ENCODE measurements at places on chromosomes 13 and 19.

- DNase-seq, result no peak
These were observed 25.3 kb downstream of the FXYD5 start for GRCh38 chr19:35179830-35180229.

DNA sequence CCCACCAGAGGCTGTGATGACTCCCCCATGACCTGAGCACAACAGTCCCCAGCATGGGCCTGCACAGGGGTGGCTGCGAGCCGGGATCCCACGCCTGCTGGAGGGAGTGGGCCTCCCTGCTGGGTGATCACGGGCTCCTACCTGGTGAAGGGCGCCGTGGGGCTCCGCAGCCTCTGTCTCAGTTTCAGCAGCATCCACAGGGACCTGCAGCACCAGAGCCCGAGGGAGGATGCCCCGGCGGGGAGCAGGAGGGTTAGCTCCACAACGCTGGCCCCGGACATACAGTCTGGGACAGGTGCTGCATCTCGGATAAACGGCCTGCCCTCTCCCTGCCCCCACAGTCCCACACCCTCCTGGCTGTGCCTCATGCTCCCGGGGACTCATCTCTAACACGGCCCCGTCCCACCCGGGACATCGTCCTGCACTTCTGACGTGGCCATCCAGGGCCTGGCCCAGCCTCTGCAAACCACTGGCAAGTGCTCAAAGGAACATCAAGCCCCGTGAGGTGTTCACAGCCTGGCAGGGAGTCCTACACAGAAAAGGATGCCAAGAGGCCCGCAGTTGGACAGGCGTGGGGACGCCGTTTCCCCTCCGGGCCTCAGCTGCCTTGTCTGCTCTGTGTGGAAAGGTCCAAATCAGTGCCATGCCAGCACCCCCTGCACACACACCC, 10.5 kb downstream of the PEX11G start:
- DNase-seq, result no peak

- DNase-seq, result no peak
These were observed 26.0 kb downstream of the OBI1 start for GRCh38 chr13:78632996-78633395.

GRCh38 chr19:47839913-47840312, 18.2 kb downstream of the CRX start:
- no peak for DNase-seq

- no peak for DNase-seq
These were observed 19.8 kb upstream of the SPART start for GRCh38 chr13:36366031-36366430.

GRCh38 chr19:46862974-46863632, 2.3 kb downstream of the ARHGAP35 start:
- no peak for DNase-seq

DNA sequence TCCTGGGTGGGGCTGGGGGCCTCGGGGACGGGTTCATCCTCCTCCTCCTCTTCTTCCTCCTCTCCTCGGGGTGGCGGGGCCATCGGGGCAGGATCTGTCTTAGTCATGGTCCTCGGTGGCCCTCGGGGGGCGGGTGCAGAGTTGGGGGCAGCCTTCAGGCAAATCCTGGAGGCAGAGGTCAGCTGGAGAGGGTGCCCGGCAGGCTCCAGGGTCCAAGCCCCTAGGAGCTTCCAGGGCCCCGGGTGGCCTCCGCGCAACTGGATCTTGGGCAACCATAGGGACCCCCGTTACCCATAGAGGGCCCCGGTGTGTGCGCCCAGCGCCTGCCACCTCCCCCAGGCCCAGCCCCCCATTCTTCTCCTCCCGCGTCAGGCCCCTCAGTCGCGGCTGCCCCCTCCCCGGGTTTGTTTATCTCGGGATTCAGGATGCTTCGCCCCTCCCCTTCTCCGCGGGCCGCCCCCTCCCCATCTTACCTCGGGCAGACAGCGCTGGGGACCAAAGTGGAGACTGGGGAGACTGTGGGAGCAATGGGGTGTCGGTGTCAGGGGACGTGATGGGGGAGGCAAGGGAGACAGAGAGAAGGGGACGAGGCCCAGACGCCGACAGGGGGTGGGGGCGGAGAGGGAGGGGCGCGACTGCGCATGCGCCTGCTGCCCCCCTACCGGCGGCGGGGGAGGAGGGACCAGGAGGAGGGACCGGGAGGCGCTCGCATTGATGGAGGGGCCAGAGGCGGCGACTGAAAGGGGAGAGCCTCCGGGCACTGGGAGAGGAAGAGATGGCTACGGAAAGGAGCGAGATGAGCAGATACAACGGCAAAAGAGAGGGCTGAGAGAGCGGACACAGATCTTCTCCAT, at the start of gene CLIP3:
CLIP3 (minus strand) TSS at position 623 of the 854 bp plus-strand sequence; CDS start at position 107, 516 bp downstream.
- DNase-seq, result peak; percentile 14
